Cerebellum (tissue), 4 donors: ENCODE measurements at places on chromosomes 4 and X.
A peak's percentile ranks its signal among the peaks of the same experiment; 100 is the strongest.

- no peak for DNase-seq
Observed at GRCh38 chr4:184099535-184099966, 118.1 kb downstream of the ENPP6 start.

DNA sequence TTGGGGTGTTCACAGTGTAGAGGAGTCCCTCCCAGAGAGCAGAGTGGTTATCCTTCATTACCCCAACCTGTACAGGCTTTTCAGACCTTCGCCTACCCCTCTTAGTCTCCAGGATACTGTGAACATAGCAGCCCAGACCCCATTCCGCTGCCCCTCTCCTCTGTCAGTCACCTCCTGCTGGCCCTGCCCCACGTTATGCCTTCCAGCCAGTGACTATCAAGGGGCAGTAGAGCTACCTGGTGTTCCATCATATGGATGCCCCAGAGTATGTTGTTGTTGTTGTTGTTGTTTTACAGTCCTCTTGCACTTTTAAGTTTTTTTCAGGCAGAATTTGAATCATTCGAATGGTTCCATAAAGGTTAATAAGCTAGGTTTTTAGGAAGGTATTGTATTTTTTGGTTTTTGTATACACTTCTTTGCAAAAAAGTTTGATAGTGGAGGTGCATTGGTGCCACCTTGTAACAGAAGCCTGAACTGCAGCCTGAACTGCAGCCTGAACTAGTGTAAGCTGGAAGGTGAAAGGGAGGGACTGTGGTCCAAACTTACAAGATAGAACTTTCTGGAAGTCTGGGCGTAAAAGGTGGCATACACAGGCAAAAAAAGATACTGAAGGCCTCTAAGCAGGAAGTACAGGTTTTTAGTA lies 101.4 kb upstream of the RAB40AL start:
- peak; percentile 1 for DNase-seq

- DNase-seq: peak; percentile 35
Observed at GRCh38 chr4:113435893-113436292, 325.6 kb downstream of the CAMK2D start.

DNA sequence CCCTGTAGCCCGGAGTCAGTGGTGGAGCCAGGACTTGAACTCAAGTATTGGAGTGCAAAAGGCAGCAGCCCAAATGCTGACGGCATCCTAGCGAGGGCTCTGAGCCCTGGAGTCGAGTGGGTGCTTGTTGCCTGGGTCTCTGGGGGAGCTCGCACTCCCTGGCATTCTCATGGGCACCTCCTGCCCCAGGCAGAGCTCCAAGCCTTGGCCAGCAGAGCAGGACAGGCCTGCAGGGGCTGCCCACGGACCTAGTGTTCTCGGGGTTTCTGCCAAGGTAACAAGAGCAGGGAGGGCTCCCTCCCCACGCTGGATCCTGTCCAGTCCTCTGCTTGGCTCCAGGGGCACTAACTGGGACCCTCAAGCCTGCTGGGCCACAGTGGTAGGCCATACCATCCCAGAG lies 17.6 kb upstream of the WFS1 start:
- no peak for DNase-seq

GRCh38 chr4:108619372-108620100 lies 840 bp upstream of the RPL34 start:
- DNase-seq: no peak

DNA sequence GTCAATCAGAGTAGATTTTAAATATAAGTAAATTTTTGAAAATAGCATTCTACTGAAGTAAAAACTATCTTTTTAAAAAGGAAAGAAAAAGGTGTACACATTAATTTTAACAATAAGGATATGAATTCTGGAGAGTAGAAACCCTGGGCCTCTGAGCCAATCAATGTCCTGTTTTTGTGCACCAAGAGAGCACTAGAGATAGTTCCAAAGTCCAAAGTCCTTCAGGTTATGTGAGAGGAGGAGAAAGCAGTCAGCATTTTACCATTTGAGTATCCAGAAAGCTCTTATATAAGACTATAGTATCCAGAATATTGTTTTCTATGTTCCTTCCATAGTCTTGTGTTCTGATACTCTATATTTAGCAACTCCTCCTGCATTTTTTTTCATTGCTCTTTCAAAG lies 3.3 kb upstream of the TCEAL8 start:
- DNase-seq: no peak

- DNase-seq: no peak
Observed at GRCh38 chr4:105116616-105117319, 29.9 kb upstream of the TET2 start.

- peak; percentile 8 for DNase-seq
Observed at GRCh38 chr4:62709618-62710252, 1509.6 kb downstream of the ADGRL3 start.

GRCh38 chr4:151324752-151325110 lies 674 bp downstream of the SH3D19 start:
- peak; percentile 39 for DNase-seq

GRCh38 chrX:138519296-138519695 lies 192.2 kb downstream of the FGF13 start:
- no peak for DNase-seq

- DNase-seq: no peak
Observed at GRCh38 chrX:55008571-55009358, 8.6 kb downstream of the APEX2 start.

DNA sequence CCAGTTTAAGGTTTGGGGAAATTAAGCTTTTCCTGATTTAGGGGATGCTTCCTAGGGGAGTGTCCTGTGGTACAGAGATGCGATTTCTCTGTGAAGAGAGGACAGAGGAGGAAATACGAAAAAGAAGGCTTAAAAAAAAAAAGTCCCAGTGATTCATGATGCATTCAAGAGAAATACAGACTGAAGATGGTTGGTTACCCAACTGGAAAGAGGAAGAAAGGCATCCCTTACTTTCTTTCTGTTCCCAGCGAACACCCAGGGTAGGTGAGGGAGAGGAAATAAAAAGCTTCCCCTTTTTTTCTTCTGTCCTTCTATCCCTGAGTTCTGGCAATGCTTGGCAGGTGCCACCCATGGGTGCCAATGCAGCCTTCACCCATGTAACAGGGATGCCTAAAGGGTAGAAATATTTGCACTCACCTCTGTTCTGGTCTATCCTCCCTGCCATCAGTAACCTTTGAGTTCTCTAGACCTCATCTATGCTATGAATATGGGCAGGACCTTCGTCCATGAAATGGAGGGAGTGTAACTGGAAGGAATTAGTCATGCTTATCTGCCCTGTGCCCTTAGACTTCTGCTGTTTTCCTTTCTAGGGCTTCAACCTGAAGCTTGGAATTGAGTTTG lies 230.1 kb upstream of the GALNTL6 start:
- no peak for DNase-seq

DNA sequence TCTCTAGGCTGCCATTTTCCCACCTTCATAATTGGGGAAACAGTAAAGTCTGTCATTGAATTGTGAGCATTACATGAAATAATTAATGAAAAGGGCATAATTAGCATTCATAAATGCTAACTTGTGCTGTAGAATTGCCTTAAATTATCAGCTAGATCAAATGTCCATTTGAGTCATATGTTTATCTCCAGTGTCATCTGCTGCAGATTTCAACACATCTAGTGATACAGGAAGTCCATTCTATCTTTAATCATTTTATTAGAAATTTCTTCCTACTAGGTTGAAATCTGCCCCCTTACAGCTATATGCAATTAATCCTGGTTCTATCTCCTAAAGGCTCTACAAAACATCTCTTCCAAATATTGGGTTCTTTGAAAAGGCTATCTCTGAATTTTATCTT lies 240.3 kb upstream of the GALNT7 start:
- no peak for DNase-seq

- no peak for DNase-seq
Observed at GRCh38 chrX:97372001-97372766, 488.5 kb downstream of the RPA4 start.

- DNase-seq: no peak
Observed at GRCh38 chr4:107318078-107318477, 282.0 kb upstream of the DKK2 start.

DNA sequence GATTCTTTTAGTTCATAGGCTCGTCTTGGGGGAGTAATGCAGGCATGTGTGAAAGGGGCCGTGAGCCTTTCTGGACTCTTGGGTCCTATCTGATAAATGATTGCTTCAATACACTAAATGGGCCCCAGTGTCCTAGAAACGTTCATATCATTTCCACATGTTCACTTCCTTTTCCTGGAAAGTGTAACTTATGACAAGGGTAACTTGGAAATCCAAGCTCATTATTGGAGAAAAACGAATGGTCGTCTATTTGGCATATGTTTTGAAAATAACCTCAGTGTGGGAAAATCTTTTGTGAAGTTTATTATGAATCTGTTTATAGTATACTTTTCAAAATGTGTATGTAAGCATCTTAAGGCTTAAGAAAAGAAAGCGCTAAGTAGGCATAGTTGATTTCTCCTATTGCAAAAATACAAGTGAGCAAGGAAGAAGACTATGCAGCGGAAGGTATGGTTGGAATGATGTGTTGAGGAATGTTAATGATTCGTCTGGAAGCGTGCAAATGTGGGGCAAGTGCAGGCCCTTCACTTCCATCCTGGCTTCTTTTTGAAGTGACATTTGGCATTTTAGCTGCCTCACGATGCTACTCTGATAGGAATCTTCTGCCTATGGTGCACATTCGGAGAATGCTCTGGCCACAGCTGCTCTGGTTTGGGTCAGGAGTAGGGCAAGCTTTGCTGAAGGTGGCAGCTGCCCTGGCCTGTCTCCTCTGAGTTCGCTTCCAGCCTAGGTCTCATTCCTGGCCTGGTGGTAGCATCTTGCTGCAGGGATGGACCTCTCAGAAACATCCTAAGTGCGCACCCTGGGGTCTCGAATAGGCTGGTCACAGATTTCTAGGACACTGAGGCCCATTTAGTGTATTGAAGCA lies 49.5 kb upstream of the STOX2 start:
- DNase-seq: no peak

GRCh38 chrX:130994671-130995070 lies 63.5 kb upstream of the ARHGAP36 start:
- DNase-seq: no peak

GRCh38 chrX:129743821-129744220 lies 5.0 kb downstream of the XPNPEP2 start:
- DNase-seq: no peak
